Keratinocyte (primary cell): ENCODE measurements at places on chromosomes 5 and 9. TPM values are rescaled to one million over a fixed set of nuclear protein-coding genes. Genes with fewer than 3 reads are reported as not detected.

- DNase-seq = no peak
Measured at GRCh38 chr5:124234022-124234769, 512.2 kb downstream of the ZNF608 start.

DNA sequence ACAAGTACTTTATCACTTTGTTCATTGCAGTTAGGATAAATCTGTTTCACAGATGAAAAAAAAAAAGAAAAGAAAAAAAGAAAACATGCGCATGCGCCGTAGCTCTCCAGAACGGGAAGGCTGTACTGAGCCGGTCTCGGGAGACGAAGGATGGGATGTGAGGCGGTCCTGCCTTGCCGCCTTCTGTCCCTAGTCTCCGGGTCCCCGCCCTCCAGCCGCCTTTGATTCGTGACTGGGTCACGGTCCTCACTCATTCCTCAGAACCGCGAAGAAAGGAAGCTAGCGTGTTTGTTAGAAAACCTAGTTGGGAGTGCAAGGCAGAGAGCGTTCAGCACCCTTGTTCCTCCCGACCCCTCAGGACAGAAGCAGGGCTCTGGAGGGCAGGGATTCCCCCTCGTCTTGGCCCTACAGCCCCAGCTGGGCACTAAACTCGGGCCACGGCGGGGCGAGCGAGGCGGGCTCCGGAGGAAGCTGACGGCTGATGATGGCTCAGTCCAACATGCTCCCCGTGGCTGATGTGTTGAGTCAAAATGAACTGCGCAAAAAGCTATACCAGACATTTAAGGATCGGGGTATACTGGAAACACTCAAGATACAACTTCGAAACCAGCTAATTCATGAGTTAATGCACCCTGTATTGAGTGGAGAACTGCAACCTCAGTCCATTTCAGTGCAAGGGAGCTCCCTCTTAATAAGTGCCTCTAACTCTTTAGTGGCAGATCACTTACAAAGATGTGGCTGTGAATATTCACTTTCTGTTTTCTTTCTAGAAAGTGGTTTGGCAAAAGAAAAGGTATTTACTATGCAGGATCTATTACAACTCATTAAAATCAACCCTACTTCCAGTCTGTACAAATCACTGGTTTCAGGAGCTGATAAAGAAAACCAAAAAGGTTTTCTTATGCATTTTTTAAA is 40.0 kb downstream of the CPLANE1 start:
- no peak for DNase-seq

DNA sequence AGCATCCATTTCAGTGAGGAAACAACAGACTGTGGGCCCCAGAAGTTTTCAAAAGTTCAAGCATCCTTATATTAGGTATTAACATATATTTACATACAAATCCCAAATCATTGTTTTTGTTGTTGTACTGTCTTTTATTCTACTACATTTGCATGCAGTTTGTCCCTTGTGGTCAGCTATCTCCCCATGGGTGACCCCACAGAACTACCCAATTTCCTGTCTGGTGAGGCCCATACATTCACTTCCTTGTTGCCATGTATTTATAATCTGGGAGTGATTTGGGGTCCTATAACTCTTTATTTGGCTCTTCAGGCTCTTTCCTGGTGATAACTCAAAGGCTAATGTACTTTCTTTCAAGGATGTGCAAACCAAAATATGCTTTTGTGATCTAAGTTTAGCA is 3.3 kb upstream of the CD180 start:
- DNase-seq = no peak

GRCh38 chr5:178381921-178382695 is 149.5 kb upstream of the PHYKPL start:
- DNase-seq = no peak

GRCh38 chr9:135247227-135247930 is 159.9 kb downstream of the OLFM1 start:
- no peak for DNase-seq

Gene ADAMTS13
- polyA plus RNA-seq = 1.1 to 2.9 TPM (median 1.2 TPM) in 3 replicates

Gene SH3TC2
- polyA plus RNA-seq = 13.8 to 19.0 TPM (median 18.9 TPM) in 3 replicates

Gene TCF7
- polyA plus RNA-seq = 0.23 to 0.84 TPM (median 0.83 TPM) in 3 replicates

Gene CCNI2
- polyA plus RNA-seq = 0.05 to 0.14 TPM in 2 of 3 replicates, not detected in the other

Gene UTP15
- 16.3 to 28.3 TPM (median 21.7 TPM) in 3 replicates for polyA plus RNA-seq

Gene CORO2A
- polyA plus RNA-seq = 30.9 to 45.2 TPM (median 31.7 TPM) in 3 replicates

Gene TAF9
- polyA plus RNA-seq = 167 to 237 TPM (median 187 TPM) in 3 replicates

Gene IL13
- polyA plus RNA-seq = not detected in 3 replicates

Gene MYOZ3
- 0.03 to 0.05 TPM in 2 of 3 replicates, not detected in the other for polyA plus RNA-seq

Gene PCDHGA8
- polyA plus RNA-seq = 0.08 to 0.09 TPM (median 0.09 TPM) in 3 replicates

Gene RIMOC1
- 16.8 to 23.7 TPM (median 17.6 TPM) in 3 replicates for polyA plus RNA-seq

Gene EQTN
- 0.08 to 0.21 TPM in 2 of 3 replicates, not detected in the other for polyA plus RNA-seq
